NCI-H226 (cell line): ENCODE measurements at places on chromosomes 1 and 21.

DNA sequence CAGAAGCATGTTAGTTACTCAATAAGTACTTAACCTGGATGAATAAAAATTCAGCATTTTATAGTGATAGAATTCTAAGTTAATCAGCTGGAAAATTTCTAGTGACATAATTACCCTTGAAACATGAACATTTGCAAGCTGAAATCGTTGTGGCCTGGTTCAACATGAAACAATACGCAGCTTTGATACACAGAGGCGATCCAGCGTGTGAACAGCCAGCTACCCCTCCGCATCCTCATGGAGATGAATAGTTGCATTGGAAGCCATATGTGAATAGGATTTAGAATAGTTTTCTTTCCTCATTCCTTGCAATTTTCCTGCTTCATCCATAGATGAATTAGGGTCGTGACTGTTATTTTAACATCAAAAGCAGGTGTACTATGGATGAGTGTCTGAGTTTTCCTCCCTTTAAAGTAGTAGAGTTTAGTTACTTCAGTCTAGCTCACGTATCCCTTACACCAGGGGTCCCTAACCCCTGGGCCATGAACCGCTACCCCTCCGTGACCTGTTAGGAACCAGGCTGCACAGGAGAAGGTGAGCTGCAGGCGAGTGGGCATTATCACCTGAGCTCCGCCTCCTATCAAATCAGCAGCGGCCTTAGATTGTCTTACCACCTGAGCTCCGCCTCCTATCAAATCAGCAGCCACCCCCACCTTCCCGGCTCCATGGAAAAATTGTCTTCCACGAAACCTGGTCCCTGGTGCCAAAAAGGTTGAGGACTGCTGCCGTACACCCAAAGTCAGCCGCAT, 6.2 kb upstream of the TARBP1 start:
- DNase-seq, result no peak

- DNase-seq, result peak; percentile 26
Measured at GRCh38 chr1:229127301-229127700, 143.6 kb upstream of the RAB4A start.

DNA sequence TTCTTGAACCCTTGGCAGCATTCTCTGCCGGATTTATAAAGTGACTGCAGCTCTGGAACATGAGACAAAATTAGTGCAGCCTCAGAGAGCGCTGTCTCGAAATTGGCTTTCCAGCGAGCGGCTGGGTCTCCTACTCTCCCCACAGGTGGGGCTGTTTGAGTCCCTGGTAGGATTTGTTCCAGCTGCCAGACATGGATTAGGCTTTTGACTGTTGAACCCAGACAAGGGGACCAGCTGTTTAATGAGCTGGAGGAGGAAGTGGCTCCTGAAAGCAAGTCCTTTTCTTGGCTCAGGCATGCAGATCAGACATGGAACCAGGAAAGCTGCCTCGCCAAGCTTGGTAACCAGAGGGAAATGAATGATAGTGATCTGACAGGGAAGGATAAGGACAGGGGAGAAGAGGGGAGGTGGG, 69.6 kb downstream of the UBIAD1 start:
- DNase-seq, result no peak

GRCh38 chr1:116076831-116077230, 34.4 kb upstream of the MAB21L3 start:
- peak; percentile 27 for DNase-seq

DNA sequence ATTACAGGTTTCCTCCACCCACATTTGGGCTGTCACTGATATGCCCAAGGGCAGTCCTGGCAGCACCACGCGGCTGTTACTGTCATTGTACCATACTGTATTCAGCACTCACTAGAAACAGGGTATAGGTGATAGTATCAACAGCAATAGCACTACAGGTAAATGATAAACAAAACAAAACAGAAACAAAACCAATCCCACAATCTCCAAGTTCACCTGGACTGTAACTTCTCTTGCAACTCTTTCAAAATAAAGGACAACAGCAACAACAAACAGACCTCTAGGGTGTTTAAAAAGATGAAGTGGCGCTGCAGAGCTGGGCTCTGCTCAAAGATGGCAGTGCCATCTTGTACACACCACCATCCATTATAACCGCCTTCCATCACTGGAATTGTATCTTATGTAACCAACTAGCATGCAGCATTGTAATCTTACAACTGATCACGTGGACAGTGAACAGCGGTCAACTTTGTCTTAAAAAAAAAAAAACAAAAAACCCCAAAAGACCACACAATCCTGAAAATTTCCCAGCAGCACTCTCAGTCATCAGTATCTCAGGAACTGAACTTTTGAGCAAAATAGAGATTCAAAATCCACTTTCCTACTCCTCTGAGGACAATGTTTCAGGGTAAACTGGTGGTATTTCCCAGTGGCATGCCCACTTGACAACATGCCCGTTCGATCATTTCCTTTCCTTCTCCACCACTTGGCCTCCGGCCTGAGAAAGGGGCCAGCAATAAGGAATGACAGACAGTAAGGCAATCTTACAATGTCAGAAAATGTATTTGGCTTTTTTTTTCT, 3.8 kb downstream of the IRF2BP2 start:
- no peak for DNase-seq

DNA sequence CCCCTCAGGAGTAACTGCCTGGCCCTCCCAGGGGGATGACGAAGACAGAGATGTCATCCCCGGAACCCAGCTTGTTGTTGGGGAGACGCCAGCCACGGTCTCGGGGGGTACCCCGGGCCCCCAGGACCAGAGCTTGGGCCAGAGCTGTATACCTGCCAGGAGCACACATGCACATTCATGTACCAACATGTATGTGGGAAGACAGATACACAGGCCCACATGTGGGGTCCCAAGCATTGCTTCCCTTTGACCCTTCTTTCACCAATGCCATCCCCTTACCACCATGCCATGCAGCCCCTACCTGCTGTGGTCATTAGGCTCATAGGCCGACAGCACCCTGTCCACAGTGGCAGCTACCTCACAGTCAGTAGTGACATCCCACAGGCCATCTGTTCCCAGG, 3.2 kb upstream of the RHOC start:
- DNase-seq, result no peak

DNA sequence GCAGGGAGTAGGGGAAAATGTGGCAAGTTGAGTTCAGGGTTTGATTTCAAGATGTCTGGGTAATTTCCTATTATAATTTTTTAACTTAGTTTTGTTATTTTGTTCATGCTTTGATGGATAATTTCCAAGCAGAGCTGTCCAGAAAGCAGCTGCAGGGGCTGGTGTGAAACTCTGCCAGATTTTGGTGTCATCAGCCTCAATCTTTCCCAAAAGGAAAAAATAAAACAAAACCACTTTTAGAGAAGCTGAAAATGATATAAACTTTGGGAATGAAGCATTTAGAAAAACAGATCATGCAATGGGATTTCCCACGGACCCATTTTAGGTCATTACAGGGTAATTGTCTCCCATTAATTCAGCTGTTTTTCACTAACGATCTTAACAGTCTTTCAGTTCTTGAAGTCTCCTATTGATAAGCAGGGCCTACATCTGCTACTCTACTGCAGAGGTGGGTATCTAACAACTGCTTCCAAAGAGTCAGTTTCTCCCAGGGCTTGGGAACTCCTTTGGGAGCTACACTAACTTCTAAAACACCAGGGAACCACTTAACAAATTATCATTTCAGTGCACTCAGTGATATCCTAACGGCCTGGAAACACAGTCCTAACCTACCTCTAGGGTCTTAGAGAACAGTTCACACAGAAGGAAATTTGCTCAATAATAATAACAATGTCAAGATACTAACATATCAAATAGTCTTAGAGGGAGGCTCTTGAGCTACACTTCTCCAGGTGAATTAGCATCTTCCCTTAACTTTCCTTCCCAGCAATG, 12.3 kb downstream of the ZNF436 start:
- DNase-seq, result no peak

- DNase-seq, result peak; percentile 32
Measured at GRCh38 chr21:43864313-43864961, 586 bp upstream of the AGPAT3 start.

GRCh38 chr21:38913893-38914527, 108.3 kb downstream of the ETS2 start:
- no peak for DNase-seq

- no peak for DNase-seq
Measured at GRCh38 chr1:198901266-198901665, 262.4 kb downstream of the PTPRC start.
